Caco-2 (cell line): ENCODE measurements at places on chromosomes 12 and 14. TPM values are rescaled to one million over a fixed set of nuclear protein-coding genes. Genes with fewer than 3 reads are reported as not detected.

- no peak for DNase-seq
Measured at GRCh38 chr12:94889445-94890210, 113.9 kb downstream of the NDUFA12 start.

- no peak for DNase-seq
Measured at GRCh38 chr14:77882636-77883035, 82.7 kb downstream of the ADCK1 start.

GRCh38 chr14:54743382-54743781 lies 159.2 kb downstream of the GCH1 start:
- no peak for DNase-seq

- DNase-seq = no peak
Measured at GRCh38 chr14:73746520-73747378, 32.6 kb upstream of the PNMA1 start.

Gene HCAR2
- total RNA-seq = 0.16 and 0.18 TPM in 2 replicates

Gene SLC5A8
- total RNA-seq = not detected in 2 replicates

Gene OTOGL
- total RNA-seq = 0.39 and 0.72 TPM in 2 replicates
